ENCODE measurements at places on chromosomes 5 and 9.

DNA sequence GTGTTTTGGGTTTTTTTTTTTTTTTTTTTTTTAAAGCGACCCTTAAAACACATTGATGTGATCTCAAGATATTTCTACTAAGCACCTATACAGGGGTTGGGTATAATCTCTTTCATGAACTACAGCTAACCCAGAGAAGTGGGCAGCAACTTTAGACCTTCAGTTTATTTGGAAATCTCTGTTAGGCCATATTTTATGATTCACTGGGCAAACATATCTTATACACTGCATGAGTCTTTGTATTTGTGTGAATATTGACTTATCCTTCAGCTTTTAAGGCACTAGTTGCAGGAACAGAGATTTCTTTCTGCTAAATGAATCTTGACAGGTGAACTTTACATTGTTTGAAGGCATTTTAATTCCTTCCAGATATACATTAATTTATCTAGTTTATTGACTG lies 194.4 kb downstream of the ARRDC3 start:
- no peak overlapping the region for H3K4me3 ChIP-seq
- H3K4me1 ChIP-seq = no peaks in the 10 kb centered on the region

DNA sequence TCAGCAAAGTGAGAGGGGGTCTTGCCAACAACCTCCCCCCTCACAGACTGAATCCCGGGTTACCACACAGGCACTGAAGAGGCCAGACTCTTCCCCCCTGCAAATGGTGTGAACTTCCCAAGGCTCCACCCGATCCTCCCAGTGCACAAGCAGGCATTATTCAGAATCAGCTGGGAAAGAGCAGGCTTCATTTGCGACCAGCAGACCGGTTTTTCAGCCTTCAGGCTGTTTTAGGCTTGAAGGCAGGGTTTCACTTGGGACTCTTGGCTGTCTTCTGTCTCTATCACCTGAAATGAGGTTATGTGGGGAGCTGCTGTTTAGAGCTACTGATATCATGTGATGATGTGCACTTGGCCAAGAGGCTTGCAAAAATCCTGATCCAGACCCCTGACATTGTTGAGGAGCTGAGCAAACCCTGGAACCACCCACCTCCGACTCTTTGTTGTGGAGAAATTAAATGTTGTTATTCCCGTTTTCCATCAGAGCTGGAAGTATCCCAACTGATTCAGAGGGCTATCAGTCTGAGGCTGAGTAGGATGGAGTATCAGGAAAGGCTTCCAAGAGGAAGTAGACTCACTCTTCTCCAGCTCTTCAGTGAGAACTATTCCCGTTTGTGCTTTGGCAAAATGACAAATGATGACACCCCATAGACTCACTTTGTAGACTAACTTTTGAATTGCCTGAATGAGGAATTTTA lies 63.3 kb upstream of the ZFR start:
- no peaks in the 10 kb centered on the region for H3K36me3 ChIP-seq
- H3K4me1 ChIP-seq = peaks cover 7% of the 10 kb centered on the region
- H3K4me3 ChIP-seq = no peak overlapping the region
- no peak overlapping the region for H3K27ac ChIP-seq
- H3K27me3 ChIP-seq = no peaks in the 10 kb centered on the region

DNA sequence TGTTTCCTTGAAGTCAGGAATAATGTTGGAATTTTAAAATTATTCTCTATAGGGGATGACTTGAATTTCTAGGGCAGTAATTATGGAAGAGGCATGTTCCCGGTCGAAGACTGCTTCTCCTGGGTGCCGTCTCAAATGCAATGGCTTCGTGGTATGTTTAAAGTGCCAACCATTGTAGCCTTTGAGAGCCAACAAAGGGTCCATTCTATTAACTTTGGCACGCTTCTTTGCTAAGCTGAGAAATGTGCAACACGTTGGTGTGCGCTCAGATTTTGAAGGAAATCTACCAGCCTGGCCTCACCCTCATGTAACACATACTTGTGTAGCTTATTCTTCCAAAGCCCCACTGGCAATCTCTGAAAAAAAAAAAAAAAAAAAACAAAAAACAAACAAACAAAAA lies 221.2 kb upstream of the ANKH start:
- H3K27ac ChIP-seq = no peak overlapping the region
- no peaks in the 10 kb centered on the region for H3K4me1 ChIP-seq
- no peak for DNase-seq
- no peaks in the 10 kb centered on the region for H3K36me3 ChIP-seq
- no peak overlapping the region for H3K4me3 ChIP-seq

DNA sequence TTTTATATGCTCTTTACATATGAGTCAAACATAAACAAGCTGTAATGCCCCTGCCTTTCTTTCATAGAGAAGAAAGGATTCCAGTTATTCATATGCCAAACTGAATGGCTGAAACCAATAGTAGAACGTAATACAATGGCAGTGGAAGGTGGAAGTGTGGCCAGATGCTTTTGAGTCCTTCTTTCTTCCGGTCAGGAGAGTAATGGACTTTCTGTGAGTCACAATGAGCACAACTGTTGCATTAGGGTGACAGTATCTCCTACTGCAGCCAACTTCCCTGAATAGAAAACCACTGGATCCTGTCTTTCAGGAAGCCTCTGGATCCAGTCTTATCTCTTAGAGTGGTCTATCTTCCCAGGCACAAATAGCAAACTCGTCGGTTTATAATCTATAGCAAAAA lies 855.2 kb downstream of the MAT2B start:
- H3K27ac ChIP-seq = no peak overlapping the region
- no peak overlapping the region for H3K4me3 ChIP-seq
- DNase-seq = no peak
- no peaks in the 10 kb centered on the region for H3K27me3 ChIP-seq
- H3K36me3 ChIP-seq = no peaks in the 10 kb centered on the region

- no peak overlapping the region for H3K4me3 ChIP-seq
- no peaks in the 10 kb centered on the region for H3K27me3 ChIP-seq
- no peak overlapping the region for H3K27ac ChIP-seq
- no peak for DNase-seq
These were observed 161.0 kb upstream of the ZNF618 start for GRCh38 chr9:113715086-113715485.

- H3K27ac ChIP-seq = no peak overlapping the region
- no peak for DNase-seq
- peaks cover 3% of the 10 kb centered on the region for H3K4me1 ChIP-seq
- no peaks in the 10 kb centered on the region for H3K27me3 ChIP-seq
- H3K4me3 ChIP-seq = no peak overlapping the region
These were observed 154.2 kb downstream of the FOCAD start for GRCh38 chr9:20838218-20838617.

GRCh38 chr5:43699910-43700309 lies 96.9 kb downstream of the NNT start:
- H3K4me1 ChIP-seq = no peaks in the 10 kb centered on the region
- no peak overlapping the region for H3K27ac ChIP-seq
- H3K4me3 ChIP-seq = no peak overlapping the region
- H3K27me3 ChIP-seq = no peaks in the 10 kb centered on the region
- peaks cover 4% of the 10 kb centered on the region for H3K36me3 ChIP-seq
- no peak for DNase-seq

DNA sequence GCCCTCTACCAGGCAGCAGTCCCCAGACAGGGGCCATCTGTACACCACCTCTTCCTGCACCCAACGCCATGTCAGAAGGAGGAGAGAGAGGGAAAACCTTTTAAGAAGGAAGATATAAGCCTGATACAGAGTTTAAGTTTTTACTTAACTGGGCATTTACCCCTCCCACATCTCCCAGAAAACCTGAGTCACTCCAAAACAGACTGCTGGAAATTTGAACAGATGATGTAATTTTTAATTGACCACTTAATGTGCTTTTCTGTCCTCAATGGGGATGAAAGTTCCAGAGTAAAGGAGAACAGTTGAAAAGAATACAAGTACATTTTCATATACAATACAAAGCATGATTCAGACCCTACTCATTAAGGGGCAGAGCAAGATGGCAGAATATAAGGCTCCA lies 63.9 kb downstream of the TTC39B start:
- H3K4me3 ChIP-seq = no peak overlapping the region
- DNase-seq = no peak
- no peaks in the 10 kb centered on the region for H3K36me3 ChIP-seq
- H3K4me1 ChIP-seq = no peaks in the 10 kb centered on the region

DNA sequence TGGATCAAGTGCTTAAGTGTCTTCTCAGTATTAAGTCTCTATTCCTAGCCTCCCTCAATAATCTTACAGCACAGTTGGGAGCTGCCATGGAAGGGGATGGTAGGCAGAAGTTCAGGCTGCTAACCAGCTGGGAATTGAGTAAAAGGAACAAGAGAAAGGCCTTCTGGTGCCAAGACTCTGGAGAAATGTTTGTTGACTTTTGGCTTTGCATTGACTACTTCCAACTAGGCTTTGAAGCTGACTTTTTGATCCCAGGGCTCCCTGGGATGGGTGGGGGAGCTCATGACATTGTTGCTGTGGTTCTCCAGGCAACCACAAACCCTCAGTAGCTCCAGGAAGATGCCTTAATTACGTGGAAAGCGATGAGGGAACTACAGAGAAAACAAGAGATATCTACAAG lies 85.2 kb upstream of the HTR4 start:
- DNase-seq = no peak
- H3K27ac ChIP-seq = no peak overlapping the region
- H3K36me3 ChIP-seq = no peaks in the 10 kb centered on the region
- no peak overlapping the region for H3K4me3 ChIP-seq
- H3K4me1 ChIP-seq = no peaks in the 10 kb centered on the region

DNA sequence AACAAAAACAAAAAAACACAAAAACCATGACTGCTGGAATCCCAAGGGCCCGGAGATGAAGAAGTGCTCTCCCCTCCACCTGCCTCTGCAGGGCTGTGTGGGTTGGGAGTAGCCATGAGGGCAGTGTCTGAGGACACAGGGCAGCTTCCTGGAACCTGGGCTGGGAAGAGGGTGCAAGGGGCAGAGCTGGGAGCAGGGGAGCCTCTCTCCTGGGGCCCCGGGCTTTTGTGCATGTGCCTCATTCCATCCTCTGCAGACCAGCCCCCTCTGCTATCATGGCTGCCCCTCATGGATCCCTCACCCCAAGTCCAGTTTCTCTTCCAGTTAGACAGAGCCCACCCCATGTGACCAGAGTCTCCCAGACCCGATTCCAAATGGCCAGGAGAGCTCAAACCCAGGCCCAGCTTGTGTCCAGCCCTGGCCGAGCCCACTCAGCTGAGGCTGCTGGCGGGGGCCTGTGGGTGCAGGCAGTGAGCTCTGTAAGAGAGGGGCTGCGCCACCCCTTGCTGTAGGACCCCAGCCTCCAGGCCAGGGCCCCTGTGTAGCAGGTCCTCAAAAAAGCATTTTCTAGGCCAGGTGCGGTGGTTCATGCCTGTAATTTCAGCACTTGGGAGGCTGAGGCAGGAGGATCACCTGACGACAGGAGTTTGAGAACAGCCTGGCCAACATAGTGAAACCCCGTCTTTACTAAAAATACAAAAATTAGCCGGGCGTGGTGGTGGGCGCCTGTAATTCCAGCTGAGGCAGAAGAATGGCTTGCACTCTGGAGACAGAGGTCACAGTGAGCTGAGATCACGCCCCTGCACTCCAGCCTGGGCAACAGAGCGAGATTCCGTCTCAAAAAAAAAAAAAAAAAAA lies 44.5 kb downstream of the PLPP7 start:
- H3K4me1 ChIP-seq = peaks cover 17% of the 10 kb centered on the region
- H3K27ac ChIP-seq = no peak overlapping the region
- DNase-seq = no peak
- H3K4me3 ChIP-seq = no peak overlapping the region
- H3K27me3 ChIP-seq = no peaks in the 10 kb centered on the region
- H3K36me3 ChIP-seq = no peaks in the 10 kb centered on the region

DNA sequence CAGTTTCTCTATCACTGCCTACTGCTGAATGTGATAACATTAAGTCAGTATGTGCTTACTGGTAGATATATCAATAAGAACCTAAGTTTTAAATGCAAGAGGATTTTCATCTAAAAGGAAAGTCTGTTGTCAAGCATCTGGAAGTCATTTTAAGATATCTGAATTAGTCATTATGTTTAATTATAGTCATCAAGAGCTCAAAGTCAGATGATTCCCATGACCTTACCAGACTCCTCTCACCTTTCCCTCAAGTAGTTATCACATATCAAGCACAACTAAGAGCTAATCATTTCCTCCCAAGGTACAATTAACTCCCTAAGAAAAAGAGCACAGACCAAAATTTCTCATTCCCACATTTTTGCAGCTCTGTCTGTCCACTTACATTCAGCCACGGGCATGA lies 45.5 kb downstream of the PUM3 start:
- H3K27me3 ChIP-seq = no peaks in the 10 kb centered on the region
- no peak for DNase-seq
- no peak overlapping the region for H3K27ac ChIP-seq
- peaks cover 72% of the 10 kb centered on the region for H3K36me3 ChIP-seq

DNA sequence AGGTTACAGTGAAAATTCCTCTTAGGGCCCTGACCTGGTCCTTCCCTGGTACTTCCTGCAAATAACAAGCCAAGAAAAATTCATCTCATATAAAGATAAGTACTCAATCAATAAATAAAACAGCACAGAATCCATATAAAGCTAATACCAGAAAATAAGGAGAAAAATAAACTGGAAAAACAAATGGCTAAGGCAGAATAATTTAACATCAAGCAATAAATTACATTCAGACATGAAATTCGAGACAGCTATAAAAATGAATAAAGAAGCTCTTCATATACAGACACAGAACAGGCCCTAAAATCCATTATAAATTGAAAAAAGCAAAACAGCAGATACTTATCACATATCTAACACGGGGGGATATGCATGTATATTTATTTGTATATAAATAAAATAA lies 99.2 kb downstream of the DTWD2 start:
- DNase-seq = no peak
- H3K27ac ChIP-seq = no peak overlapping the region
- no peaks in the 10 kb centered on the region for H3K36me3 ChIP-seq

- no peak for DNase-seq
- no peaks in the 10 kb centered on the region for H3K36me3 ChIP-seq
- no peaks in the 10 kb centered on the region for H3K4me1 ChIP-seq
- no peaks in the 10 kb centered on the region for H3K27me3 ChIP-seq
- H3K4me3 ChIP-seq = no peak overlapping the region
These were observed 198.8 kb downstream of the BNC2 start for GRCh38 chr9:16671591-16672137.

GRCh38 chr9:92171822-92172221 lies 56.6 kb upstream of the SPTLC1 start:
- no peak for DNase-seq
- no peak overlapping the region for H3K27ac ChIP-seq
- no peak overlapping the region for H3K4me3 ChIP-seq
- H3K27me3 ChIP-seq = no peaks in the 10 kb centered on the region

- no peak overlapping the region for H3K27ac ChIP-seq
- H3K4me3 ChIP-seq = no peak overlapping the region
- H3K27me3 ChIP-seq = no peaks in the 10 kb centered on the region
- no peak for DNase-seq
- no peaks in the 10 kb centered on the region for H3K36me3 ChIP-seq
These were observed 318.1 kb upstream of the DAB2 start for GRCh38 chr5:39742916-39743315.
